ENCODE measurements at places on chromosomes 1 and 21.

- DNase-seq, result no peak
Measured at GRCh38 chr1:117759535-117759934, 153.7 kb downstream of the TENT5C start.

GRCh38 chr1:227654431-227654830 lies 80.7 kb downstream of the JMJD4 start:
- DNase-seq, result no peak

- no peak for DNase-seq
Measured at GRCh38 chr1:37650173-37650572, 15.5 kb upstream of the RSPO1 start.

DNA sequence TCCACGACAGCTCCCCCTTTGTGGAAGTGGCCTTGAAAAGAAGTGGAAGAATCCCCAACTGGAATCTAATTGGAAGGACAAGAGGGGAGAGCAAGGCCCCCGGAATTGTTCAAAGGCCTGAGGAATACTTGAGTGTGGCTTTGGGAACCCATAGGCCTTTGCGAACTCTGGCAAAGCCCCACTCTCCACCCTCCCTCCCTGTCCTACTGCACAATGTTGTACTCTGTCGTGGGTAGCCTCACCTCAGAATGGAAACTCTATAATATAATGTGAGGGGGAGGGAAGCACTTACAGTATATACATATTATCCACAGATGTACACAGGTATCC lies 28.5 kb downstream of the PLPP3 start:
- no peak for DNase-seq

- DNase-seq, result no peak
Measured at GRCh38 chr1:10613340-10613739, 138.6 kb downstream of the PEX14 start.

GRCh38 chr1:3530926-3531818 lies 76.7 kb downstream of the ARHGEF16 start:
- peak; percentile 97 for DNase-seq

- no peak for DNase-seq
Measured at GRCh38 chr21:34715985-34716596, 47.3 kb downstream of the CLIC6 start.

DNA sequence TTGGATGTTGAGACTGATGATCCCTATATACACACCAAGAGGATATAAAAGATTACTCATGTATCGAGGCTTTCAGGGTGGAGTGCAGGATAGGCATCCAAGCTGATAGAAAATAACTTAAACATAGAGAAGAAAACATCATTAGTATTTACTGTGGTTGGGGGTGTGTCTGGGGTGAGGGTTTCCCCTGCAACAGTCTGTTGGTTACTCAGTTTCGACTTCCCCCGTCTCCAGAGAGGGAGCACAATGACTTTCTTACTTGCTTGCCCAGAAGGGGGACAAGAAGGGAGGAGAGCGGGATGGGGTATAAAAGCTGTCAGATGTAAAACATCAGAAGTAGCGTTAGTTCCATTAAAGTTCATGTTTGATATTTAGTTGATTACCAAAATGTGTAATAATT lies 717.4 kb upstream of the ZP4 start:
- DNase-seq, result no peak

GRCh38 chr1:109149874-109150601 lies 36.1 kb downstream of the ELAPOR1 start:
- no peak for DNase-seq

DNA sequence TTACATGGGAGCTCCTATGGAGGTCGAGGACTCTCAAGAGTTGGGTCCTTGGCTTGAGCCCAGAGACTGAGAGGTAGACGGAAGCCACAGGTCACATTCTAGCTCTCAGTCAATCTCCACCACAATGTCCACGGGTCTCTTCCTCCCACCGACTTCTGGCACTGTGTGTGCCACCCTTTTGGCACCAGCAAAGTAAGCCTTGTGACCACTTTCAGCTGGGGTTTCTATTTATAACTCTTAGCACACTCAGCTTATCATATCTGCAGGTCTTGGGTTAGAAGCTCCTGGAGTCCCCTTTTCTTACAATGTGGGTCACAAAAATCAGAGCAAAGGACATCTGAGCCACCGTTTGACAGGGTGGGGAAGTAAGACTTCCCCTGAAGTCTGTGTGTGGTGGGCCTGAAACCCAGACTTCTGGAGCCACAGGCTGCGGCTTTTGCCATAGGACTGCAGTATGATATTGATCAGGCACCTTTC lies 28.3 kb downstream of the NCMAP start:
- DNase-seq, result no peak

- DNase-seq, result no peak
Measured at GRCh38 chr1:236657398-236657797, 28.9 kb upstream of the ACTN2 start.

- no peak for DNase-seq
Measured at GRCh38 chr1:161069731-161070270, at the start of gene ARHGAP30. ARHGAP30 (minus strand) TSS chr1:161069891; CDS start chr1:161069624, 267 bp downstream.

- DNase-seq, result no peak
Measured at GRCh38 chr21:41508415-41509144, 622 bp upstream of the TMPRSS2 start.

DNA sequence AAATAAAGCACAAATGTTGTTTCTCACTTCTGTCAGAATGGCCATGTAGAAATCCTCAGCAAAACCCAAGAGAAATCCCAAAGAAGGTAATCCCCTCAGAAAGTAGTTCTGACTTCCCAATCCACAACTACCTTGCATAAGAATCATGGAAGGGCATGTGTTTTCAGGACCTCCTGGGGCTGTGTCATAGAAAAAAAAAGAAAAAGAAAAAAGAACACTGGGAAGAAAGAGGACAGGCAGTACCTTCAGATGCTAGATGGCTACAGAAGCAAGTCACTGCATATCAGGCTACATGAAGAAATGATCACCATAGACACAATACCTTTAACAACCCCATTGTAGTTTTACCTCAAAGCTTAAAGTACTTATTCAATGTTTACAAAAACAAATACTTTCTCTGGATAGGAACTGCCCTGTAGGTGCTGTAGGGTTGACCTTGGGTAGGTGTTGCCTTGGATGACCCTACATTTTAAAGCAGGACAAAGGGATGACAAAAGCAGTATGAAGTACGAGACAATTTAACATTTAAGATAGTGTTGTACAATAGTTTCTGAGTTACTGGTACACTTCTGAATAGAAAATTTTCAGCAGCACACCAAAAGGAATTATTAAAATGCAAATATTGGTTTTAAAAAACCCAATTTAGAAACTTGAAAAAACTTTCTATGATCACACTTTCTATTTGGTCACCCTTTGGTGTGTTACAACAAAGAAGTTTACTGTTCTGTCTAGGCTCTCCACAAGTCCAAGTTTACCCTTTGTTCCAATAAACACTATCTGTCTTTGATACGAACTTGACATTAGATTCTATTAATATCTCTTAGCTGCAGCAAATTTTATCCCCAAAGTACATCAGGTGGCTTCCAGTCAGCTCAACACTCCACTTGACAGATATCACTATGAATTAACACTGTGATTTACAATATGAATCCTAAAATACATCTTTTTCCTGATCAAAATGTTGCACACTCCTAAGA lies 5.0 kb downstream of the TRIT1 start:
- DNase-seq, result no peak

GRCh38 chr1:83670909-83671565 lies 327.9 kb downstream of the TTLL7 start:
- no peak for DNase-seq

DNA sequence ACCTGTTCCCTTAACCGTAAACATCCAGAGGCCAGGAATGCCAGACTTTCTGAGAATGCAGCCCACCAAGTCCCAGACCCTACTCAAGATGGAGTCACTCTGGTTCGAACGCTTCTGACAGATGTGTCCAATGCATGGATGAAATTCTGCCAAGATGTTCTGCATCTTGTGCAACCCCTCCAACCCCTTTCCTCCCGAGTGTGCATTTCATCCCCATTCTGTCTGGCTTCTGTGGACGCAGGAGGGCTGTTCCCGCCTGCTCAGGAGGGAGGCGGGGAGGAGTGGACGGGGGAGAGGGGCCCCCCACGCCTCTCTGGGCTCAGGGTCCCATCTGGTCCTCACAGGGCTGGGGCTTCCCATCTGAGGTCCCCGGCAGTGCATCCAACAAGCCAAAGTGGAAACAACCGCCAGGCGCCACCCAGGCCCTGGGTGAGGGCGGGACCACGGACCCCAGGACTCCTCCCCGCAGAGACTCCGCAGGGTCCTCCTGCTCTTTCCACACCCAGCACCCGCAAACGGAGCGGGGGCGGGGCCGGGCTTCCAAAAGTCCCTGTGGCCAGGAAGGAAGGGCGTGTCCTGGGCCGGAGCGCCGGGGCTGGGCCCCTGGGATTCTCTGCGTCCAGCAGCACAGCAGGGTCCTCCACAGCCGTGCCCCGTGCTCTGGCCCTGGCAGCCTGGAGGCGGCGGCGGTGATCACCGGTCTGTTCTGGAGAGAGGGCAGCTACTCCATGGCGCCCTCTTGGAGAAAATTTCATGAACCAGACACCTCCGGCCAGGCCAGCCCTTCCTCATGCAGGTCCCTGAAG lies 27.8 kb upstream of the SUMO3 start:
- peak; percentile 92 for DNase-seq

DNA sequence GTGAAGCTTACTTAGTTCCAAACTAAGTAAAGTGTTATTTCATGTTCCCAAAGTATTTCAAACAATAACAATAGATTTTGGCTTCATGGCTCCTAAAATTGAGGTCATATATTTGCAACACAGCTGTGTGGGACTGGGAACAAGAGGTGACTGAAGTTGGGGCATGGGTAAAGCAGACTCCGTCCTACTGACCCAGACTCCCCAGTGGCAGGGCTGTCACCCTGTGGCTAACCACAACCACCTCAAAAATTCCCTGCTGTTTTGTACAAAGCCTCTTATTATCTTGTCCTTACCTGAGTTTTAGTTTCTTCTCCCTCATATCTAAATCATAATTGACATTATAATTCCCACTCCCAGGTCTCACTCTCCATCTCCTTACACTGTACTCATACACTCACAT lies 117.6 kb downstream of the PTGER3 start:
- DNase-seq, result no peak

DNA sequence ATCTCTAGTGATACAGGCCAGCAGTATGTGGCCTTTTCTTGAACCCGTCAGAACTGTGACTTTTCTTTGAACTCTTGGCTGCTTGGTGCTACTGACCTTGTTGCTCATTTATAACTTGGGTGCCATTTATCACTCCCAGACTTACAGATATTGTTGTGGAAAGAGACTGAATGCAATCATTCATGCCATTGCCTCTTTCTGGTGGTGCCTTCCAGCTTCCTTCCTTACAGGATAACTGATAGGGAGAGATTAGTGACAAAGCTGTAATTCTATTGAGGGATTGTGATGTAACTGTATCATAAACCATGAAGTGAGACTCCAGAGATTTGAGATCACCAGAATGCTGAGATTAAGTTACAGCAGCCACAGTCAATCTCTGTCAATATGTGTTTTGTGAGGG lies 256.5 kb downstream of the USP25 start:
- DNase-seq, result no peak

GRCh38 chr1:42744148-42744413 lies 4.0 kb upstream of the CLDN19 start:
- peak; percentile 26 for DNase-seq

- peak; percentile 98 for DNase-seq
Measured at GRCh38 chr1:67561704-67562113, 123.3 kb upstream of the GADD45A start.

GRCh38 chr21:42537106-42537742 lies 23.6 kb downstream of the SLC37A1 start:
- DNase-seq, result no peak

- no peak for DNase-seq
Measured at GRCh38 chr1:211648980-211649934, 26.2 kb downstream of the NEK2 start.

DNA sequence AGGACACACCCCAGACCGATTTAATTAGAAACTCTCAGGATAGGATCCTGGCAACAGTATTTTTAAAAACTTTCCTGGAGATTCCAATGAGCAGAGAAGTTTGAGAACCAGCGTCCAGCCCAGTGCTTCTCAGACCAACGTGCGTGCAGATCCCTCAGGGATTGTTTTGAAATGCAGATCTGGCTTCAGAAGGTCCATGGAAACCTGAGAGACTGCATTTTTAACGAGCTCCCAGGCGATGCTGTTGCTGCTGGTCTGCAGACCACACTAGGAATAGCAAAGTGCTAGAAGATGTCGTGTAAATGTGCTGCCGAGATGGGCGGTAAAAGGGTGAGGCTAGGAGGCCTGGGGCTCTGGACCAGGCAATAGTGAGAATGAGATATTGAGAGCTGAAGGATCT lies 18.4 kb upstream of the CASQ1 start:
- no peak for DNase-seq

- no peak for DNase-seq
Measured at GRCh38 chr1:114725230-114725629, 8.7 kb upstream of the NRAS start.

DNA sequence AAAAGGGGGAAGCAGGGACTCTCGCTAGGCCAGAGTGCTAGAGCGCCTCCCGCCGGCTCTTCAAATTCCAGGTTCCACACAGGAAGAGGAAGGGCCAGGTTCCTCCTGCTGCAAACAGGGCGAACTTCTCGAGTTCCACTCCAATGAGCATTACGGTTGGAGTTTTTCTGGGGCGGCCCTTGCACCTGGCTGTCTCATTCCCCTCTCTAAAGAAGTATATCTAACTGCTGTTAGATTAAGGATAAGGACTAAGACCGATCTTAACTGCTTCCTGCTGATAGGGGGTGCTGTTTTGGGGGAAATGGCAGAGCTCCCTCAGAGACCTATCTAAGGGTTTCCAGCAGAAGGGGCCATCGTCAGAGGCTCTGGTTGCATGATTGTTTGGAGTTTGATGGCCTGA lies 138.0 kb downstream of the RABGAP1L start:
- DNase-seq, result no peak

- DNase-seq, result peak; percentile 97
Measured at GRCh38 chr1:201714542-201715329, 114.2 kb upstream of the IPO9 start.

DNA sequence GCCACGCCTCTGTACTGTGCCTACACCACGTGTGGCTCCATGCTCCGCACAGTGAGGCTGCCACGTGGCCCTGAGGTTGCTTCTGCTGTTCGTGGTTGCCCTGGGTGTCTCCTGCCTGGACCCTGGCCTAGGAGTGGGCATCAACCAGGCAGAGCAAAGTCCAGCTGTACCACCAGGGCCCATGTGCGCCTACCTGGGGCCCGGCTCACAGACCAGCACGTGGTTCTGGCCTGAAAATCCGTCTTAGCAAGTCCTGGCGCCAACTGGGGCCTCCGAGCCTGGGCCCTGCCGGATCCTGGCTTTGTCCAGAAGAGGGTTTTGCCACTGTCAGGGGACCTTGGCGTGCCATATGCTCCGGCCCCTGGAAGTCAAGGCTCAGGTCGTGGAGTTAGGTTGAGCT lies 107.1 kb upstream of the TTC34 start:
- no peak for DNase-seq

- DNase-seq, result peak; percentile 84
Measured at GRCh38 chr1:60904099-60904851, 178.1 kb upstream of the NFIA start.

GRCh38 chr1:93076268-93076667 lies 2.8 kb upstream of the MTF2 start:
- DNase-seq, result no peak

- no peak for DNase-seq
Measured at GRCh38 chr1:43622471-43622870, 27.5 kb upstream of the KDM4A start.

GRCh38 chr1:63618011-63618410 lies 24.8 kb downstream of the PGM1 start:
- no peak for DNase-seq

All from lower leg skin (tissue), 4 donors.